Frontal cortex (tissue), 4 donors: ENCODE measurements at places on chromosomes 6 and 20. TPM values are rescaled to one million over a fixed set of nuclear protein-coding genes. Genes with fewer than 3 reads are reported as not detected.

- no peak for DNase-seq
Observed at GRCh38 chr20:37521061-37521771, at the start of gene NNAT. Gene NNAT (plus strand): TSS chr20:37521250. CDS start chr20:37521332, 82 bp downstream.

DNA sequence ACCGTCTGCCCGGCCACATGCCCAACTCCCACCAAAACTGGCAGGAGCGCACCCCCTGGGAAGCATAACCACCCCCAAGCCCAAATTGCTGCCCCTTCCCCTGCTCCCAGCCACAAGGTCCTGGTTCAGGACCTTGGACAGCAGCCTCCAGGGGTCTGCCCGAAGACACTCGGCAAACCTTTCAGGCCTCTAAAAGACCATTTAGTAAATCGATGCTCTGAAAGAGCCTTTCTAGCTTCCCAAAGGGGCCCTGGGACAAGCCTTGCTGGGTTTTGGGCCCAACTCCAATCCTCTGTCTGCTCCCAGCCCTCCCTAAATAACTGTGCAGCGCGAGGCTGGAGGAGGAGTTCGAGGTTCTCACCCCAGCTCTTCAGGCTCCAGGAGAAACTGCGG lies 30.5 kb downstream of the GRM4 start:
- no peak for DNase-seq

The HLA-DRB5 gene
- 1.6 TPM for total RNA-seq

The SRMS gene
- total RNA-seq, result not detected

The CGA gene
- not detected for total RNA-seq

The PNPLA1 gene
- total RNA-seq, result not detected
